Activated T-helper 1 cell treated with Interleukin-2 at 50 U/mL for 16 hours (primary cell): ENCODE measurements at places on chromosomes 1 and 21.

GRCh38 chr1:81920245-81920740, 119.6 kb downstream of the ADGRL2 start:
- no peak for DNase-seq

GRCh38 chr1:178581351-178582303, 68.7 kb downstream of the TEX35 start:
- no peak for DNase-seq

GRCh38 chr1:12345350-12346217, 115.8 kb downstream of the VPS13D start:
- no peak for DNase-seq

GRCh38 chr21:19420565-19420964, 1017.0 kb upstream of the TMPRSS15 start:
- DNase-seq = no peak
